ENCODE measurements at places on chromosomes 3 and 15.

DNA sequence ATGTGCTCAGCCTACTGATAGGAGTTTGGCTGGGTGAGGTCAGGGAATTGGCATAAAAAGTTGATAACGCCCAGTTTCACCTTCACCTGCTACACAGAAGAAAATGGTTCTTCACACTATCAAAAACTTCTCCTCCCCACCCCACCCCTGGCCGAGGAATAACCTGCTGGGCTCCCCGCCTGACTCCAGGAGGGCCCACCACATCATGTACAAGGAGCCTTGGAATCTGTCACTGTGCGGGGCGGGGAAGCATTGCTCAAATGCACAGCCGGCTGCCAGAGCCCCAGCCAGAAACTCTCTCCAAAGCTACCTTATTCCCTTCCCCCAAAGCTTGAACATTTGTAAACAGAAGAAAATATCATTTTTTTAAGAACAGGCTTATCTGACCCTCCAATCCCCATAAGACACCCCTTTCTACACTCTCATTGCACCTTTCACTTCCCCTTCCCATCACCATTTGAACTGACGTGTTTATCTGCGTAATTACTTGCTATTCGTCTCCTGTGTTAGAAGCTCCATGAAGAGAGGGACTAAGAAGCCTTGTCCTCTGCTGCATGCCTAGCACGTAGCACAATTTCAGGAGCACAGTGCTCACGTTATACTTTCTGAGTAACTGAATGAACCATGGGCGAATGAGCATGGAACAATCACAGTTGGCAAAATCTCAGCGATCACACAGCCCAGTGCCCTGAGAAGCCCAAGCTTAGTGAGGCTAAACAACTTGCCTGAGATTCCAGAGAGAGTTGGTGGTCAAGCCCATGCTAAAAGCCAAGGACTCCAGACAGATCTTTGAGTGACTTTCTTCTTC lies 82.9 kb downstream of the HES1 start:
- DNase-seq, result no peak

GRCh38 chr15:33069161-33069560 lies 125.4 kb downstream of the FMN1 start:
- no peak for DNase-seq

- no peak for DNase-seq
Measured at GRCh38 chr3:69542805-69543429, 157.0 kb upstream of the FRMD4B start.

- peak; percentile 95 for DNase-seq
Measured at GRCh38 chr3:73727117-73727821, 102.5 kb upstream of the PDZRN3 start.

GRCh38 chr3:184059424-184059823 lies 6.6 kb downstream of the HTR3C start:
- no peak for DNase-seq

GRCh38 chr3:53069422-53070068 lies 23.7 kb upstream of the SFMBT1 start:
- peak; percentile 20 for DNase-seq

- peak; percentile 23 for DNase-seq
Measured at GRCh38 chr3:170632780-170633179, 46.9 kb upstream of the SLC7A14 start.

DNA sequence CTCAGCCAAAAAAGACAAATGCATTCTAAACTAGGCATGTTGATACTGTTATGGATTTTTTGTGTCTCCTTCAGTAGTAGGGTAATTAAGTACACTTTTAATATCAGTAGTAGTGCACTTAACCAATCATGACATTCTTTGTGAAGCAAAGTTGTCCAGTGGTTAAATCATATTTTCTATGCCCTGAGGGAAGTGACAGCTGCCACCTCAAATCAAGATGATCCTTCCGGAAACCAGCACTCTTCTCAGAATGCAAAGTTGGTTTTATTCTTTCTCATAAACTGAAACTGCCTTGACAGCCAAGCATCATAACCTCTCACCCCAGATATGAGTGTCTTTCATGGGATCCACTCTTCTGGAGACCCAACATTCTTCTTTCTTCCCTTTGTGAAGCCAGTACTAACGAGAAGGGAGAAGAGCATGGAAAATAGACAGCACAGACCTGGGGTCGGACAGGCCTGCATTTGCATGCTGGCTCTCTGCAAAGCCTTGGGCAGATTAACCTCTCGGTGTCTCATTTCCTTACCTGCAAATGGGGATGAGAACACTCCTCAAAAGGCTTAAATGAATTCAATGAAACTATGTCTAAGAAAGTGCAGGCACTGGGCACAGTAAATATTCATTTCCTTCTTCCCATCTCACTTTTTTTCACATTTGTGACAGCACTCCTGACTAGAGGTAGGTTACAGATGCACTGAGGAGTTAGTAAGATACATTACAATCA lies 13.2 kb downstream of the AAGAB start:
- DNase-seq, result no peak

- no peak for DNase-seq
Measured at GRCh38 chr3:108051005-108051404, 39.8 kb downstream of the CD47 start.

- DNase-seq, result no peak
Measured at GRCh38 chr3:15159501-15160136, 46.4 kb upstream of the CAPN7 start.

DNA sequence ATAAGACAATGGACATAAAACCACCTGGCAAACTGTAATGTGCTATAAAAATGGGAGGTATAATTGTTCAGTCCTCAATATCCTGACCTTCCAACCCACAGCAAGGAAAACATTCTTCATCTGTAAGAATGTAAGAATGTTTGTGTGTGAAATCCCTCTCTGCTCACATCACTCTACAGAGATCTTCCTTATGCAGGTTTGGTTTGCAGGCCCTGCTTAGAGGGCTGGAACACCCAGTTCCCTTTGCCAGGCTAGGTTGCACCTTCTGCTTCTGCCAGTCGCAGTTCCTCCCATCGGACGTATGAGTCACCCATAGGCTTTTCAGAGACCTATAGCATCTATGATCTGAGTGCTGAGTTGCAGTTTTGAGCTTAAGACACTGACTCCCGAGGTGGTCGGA lies 24.1 kb upstream of the MINAR1 start:
- no peak for DNase-seq

GRCh38 chr3:127529346-127530188 lies 61.0 kb downstream of the TPRA1 start:
- no peak for DNase-seq

DNA sequence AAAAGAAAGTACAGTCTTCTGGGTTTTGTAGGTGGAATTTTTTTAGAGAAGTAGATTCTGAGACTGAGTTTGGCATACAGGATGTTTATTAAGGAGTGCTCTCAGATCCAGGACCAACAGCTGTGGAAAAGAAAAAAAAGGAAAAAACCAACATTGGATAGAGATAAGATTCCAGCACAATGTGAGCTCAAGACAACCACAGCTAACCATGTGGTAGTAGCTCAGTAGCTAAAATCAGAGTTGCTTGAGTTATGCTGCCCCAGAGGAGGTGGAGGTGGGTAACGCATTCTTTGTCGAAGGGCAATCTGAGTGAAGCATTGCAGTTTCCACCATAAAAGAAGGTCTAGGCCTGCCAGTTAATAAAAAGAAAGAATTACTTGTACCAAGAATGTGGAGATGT lies 904.3 kb downstream of the NSUN3 start:
- no peak for DNase-seq

GRCh38 chr3:101829874-101830273 lies 19.4 kb upstream of the NFKBIZ start:
- no peak for DNase-seq

DNA sequence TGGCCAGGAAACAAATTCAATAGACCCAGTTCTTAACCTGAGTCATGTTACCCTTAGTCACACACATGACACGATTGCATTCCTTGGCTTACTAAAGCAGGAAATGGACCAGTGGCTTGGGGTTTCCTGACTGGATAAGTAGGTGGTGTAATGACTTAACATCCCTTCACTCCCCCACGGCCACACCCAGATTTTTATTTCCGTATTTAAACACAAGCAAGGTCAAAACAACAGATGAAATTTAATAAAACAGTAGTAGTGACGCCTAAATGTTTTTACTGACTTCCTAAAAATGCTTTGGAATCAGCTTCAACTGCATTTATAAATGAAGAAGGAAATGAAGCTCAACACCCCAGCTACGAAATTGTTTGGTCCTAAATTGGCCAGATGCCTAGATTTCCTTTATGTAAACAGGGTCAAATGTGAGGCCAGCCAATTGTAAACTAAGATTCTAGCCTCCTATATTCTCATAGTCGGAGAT lies 324.3 kb downstream of the CHST2 start:
- DNase-seq, result peak; percentile 97

DNA sequence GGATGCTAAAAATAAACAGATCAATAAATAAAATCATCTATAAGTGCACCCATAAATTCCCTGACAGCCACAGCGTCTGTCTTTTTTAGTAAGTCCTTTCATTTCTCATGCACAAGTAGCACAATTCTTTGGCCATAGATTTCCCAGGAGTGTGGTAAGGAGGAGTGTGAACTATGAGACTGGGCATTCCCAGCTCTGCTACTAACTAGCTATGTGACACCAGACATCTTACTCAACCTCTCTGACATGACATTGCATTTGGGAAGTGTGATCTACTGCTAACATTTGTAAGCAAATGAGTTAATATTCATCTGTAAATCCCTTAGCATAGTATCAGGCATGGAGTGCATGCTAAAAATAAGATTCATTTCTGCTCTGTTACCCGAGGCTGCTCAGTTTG lies 301.7 kb downstream of the NTRK3 start:
- no peak for DNase-seq

DNA sequence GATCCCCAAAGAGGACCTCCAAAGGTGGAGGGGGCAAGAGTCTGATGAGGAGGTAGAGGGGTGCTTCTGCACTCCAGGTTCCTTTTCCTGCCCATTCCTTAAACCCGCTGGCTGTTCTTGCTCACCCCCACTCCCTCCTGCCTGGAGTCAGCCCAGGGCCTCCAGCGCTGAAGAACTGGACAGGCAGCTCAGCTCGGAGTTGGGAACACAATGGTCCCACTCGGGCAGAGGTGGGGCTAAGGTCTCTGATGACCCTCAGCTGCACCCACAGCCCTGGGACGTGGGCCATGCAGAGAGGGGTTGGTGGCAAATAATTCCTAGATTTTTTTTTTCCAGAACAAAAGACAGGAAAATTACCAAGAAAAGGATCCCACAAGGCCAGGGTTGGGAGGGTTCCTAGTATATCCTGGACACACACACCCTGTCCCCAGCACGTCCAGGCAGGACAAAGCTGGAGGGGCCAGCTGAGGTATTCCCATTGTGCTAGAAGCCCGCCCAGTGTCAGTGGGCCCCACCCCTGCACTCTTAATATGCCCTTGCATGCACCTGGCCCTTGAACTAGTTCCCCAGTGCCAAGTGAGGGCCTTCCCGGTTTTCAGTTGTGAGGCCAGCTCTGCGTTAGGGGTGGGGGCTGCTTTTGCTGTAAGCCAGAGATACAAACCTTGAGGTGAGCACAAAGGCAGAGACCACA lies 22.1 kb upstream of the IP6K2 start:
- DNase-seq, result no peak

GRCh38 chr3:41679374-41679773 lies 282.5 kb downstream of the ULK4 start:
- no peak for DNase-seq
